ENCODE measurements at places on chromosomes 12 and 14. TPM values are rescaled to one million over a fixed set of nuclear protein-coding genes. Genes with fewer than 3 reads are reported as not detected.

Gene RAP1B
- total RNA-seq = 231 TPM

Gene B4GALNT1
- total RNA-seq = 2.9 TPM

Gene SLC25A21
- total RNA-seq = 0.29 TPM

Gene PTHLH
- 3.2 TPM for total RNA-seq

Gene MYH6
- total RNA-seq = not detected

Gene LALBA
- not detected for total RNA-seq

Gene SMIM41
- total RNA-seq = not detected

Gene PIK3C2G
- not detected for total RNA-seq

Gene DPPA3
- not detected for total RNA-seq

Gene GALNT16
- 4.1 TPM for total RNA-seq

Gene SERPINA12
- total RNA-seq = not detected

Gene SSTR1
- total RNA-seq = under 0.01 TPM

Data from osteoblast (primary cell).